ENCODE measurements at places on chromosomes 7 and 10.

DNA sequence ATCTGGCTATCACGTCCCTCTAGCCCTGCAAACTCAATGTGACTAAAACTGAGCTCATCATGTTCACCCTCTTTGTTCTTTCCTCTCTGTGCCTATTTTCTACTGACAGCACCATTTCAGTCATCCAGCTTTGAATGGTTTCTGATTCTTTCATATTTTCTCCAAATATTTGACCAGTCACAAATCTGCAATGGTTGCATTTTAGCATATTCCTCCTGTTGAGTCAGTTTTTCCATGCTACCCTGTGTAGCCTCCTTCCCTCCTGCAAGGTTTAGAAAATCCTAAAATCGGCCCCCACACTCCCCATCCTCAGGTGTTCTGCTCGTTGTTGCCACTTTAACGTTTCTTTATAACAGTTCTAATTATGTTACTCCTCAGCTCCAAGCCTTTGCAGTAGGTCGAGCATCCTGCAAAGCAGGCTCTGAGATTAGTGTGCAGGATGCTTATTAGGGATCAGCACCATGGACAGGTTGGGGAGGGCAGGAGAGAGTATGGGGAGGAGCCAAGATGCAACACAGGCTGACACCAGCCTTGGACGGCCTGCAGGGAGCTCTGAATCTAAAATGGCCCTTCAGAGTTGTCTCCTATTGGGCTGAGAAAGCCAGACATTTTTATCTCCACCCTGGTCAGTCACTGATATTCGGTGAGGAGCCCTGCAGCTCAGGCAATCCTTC, 531.0 kb upstream of the COBL start:
- no peak for DNase-seq

DNA sequence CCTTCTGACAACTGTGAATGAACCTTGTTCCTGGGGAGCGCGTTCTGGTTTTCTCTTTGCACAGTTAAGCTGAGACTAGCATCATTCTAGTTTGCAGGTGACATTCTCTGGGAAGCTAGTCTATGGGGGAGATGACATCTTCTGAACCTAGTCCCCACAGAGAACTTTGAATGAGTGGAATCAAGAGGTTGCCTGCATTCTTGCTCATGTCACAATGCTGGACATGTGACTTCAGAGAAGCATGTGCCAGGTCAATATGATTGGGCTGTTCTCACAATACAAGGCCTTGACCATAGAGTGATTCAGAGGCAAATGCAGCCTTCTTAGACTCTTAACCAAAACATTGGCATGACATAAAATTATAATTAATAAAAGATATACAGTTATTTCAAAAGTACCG, 22.1 kb downstream of the KLLN start:
- no peak for DNase-seq

DNA sequence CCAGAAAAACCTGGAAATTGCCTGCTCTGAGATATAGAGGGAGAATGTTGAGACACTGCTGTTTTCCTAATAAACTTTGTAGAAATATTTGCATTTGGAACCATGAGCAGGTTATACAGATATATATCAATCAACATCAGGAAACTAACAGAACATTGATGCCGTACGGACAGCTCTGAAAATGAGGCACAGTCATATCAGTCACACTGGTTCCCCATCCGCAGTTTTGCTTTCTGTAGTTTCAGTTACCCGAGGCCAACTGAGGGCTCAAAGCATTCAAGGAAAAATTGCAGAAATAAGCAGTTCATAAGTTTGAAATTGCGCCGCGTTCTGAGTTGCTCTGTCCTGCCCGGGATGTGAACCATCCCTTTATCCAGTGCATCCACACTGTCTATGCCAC, 137.9 kb downstream of the KLF6 start:
- DNase-seq: no peak

- no peak for DNase-seq
Observed at GRCh38 chr7:44548893-44549292, 7.8 kb upstream of the NPC1L1 start.

GRCh38 chr10:16505161-16505560, 16.5 kb downstream of the C1QL3 start:
- no peak for DNase-seq

- DNase-seq: no peak
Observed at GRCh38 chr7:22438994-22439393, 61.0 kb downstream of the STEAP1B start.

DNA sequence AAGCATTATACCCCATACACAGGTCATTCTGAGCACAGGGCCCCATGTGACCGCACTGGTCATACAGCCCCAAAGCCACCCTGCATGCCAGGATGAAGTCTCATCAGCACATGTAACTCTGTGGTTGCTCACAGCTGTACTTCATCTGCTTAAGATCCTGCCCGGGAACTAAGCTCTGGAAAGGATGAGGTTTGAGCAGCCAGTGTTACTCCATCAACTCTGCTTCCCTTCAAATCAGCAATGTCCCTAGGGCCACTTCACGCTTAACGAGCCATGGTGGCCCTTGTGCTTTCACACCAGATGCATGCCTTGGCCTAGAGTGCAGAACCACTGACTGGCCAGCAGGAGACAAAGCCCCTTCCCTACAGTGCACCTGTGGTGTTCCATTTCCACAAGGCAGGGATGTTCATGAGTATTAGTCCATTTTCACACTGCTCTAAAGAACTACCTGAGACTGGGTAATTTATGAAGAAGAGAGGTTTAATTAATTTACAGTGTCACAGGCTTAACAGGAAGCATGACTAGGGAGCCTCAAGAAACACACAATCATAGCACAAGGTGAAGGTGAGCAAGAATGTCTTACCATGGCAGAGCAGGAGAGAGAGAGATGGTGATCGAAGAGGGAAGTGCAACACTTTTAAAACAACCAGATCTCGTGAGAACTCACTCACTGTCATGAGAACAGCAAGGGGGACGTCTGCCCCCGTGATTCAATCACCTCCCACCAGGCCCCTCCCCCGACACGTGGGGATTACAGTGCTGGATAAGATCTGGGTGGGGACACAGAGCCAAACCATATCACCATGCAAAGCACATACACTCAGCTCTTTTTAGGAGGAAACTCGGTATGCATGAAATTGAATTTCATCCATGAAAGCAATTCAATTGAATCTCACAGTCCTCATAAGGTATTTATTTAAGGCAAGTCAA, 149.0 kb upstream of the CDCA7L start:
- DNase-seq: peak; percentile 11

GRCh38 chr10:5645375-5645774, 21.0 kb downstream of the ASB13 start:
- no peak for DNase-seq

DNA sequence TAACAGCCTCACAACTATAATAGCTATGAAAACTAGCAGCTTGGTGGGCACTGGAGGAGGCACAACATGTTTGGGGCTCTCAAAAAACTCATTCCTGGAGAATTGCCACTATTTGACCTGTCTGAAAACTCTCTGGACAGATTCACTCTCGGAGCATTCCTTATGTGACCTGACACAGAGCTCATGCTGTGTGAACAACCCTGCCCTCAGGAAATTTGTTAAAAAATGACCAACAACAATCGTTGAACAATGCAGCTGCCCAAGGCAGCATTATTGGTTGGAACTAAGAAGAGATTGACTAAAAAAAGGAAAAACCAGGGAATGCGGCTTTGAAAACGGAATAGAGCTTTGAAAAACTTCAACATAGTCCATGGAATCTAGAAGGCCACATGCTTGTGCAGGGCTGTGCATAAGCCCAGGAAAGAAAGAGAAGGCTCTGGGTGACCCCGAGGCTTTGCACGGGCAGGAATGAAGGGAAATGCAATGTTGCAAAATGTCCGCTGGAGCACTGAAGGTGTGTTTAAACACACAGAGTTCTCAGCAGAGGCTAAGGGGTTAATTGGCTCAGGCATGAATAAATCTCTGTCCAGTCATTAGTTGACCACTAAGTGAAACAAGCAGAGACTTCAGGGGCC, 52.8 kb downstream of the NAMPT start:
- DNase-seq: no peak

- DNase-seq: no peak
Observed at GRCh38 chr7:120588416-120588815, 269.5 kb downstream of the TSPAN12 start.

DNA sequence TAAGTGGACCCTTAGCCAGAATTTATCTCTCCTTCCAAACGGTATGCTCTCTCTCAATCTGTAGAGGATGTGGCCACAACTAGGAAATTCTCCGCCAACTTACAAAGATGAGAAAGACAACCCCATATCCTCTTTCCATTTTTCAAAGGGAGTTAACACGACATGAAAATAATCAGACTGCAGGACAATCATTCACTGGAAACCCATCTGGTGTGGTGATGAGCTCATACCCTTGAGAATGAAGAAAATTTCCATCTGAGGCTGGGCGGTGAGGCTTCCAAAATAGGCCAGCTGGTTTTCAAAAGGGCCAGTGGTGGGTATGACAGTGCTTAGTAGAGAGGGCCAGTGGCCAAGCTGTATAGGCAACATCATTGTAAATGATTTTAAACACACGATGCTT, 369.6 kb downstream of the FRMD4A start:
- DNase-seq: no peak

GRCh38 chr7:66119245-66119850, 4.7 kb downstream of the CRCP start:
- no peak for DNase-seq

GRCh38 chr10:62018131-62018911, 116.8 kb downstream of the ARID5B start:
- no peak for DNase-seq

GRCh38 chr7:140696024-140696679, 356 bp upstream of the NDUFB2 start:
- DNase-seq: peak; percentile 95

DNA sequence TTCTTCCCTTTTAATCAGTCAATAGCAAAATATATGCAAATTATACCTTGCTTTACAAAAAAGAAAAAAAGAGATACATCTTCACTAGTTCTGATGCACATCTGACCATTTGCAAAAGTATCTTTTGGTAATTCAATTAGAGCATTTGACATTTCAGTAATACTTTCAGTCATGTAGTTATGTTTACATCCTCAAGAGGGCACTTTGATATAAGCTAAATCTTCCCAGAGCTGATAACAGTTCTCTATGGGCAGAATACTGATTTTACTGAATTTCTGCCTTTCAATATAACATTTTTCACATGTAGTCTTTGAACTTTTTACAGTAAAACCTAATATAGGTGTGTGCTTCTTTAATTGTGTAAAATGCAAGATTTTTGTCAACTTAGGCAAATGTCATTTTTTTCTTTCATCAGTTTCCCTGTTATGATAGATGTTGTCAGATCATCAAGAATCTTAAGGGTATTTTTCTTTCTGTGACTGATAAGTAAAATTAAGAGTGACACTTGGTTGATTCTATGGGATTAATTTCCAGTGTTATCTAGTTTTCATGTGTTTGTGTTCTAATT, 703.5 kb upstream of the SEMA3D start:
- DNase-seq: peak; percentile 4

GRCh38 chr10:4024027-4024426, 239.0 kb upstream of the KLF6 start:
- no peak for DNase-seq

- DNase-seq: no peak
Observed at GRCh38 chr7:107233981-107234380, 65.2 kb downstream of the HBP1 start.

DNA sequence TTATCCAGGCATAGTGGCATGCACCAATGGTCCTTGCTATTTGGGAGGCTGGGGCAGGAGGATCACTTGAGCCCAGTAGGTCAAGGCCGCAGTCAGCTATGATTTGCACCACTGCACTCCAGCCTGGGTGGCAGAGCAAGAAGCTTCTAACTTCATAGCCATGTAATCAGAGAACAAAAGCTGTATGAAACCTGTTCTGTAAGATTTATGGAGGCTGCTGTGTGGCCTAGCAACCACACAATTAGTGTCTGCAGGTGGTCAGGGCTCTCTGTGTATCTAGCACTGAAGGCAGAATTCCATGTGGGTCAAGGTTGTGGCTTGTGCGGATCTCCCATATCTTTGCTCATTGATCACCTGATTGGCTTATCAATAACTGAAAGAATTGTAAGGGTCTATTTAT, 221.5 kb upstream of the FOXK1 start:
- DNase-seq: no peak

DNA sequence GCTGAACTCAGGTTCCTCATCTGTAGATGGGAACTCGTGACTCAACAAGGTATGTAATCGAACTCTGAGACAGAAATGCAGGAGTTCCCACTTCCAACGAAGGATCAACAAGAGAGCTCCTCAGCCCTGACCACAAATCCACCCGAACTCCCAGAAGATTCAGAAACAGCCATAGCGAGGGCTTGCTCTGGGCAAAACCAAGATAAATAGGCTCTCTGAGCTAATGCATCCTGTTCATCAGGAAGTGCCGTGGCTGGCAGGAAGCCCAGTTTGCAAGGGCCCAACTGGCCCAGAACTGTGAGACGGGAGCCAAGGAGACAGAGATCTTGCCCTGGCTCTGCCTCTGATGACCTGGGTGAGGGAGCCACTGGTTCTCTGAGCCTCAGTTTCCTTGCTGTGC, 141.7 kb upstream of the PFKP start:
- no peak for DNase-seq

DNA sequence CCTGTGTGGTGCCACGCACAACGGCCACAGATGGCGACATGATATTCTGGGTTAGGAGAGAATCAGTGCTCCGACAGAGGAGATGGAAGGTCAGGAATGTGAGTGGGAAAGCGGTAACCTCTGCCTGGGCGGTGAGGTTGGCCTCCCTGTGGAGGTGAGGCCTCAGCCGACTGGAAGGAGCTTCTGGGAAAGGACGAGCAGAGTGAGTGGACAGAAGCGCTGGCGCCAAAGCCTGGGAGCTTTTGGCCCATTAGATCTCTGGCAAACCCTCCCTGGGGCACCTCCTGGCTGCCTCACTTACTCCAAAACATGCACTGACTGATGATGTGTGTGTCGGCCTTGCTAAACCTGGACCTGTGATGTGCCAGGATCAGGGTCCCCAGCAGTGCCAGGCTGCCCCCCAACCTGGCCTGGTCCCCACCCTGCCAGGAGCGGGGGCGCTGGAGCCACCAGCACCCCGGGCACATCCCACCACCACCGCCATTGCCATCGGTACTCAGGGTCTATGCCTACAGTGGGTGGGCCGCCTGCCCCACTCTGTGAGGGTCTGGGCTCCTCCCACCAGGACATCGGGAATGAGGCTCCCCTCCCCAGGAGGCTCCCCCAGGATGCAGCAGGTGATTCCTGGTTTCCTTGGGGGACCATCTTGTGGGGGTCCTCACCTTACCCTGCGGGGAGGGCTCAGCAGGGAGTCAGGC, 51.0 kb downstream of the RASGEF1A start:
- DNase-seq: no peak

- DNase-seq: no peak
Observed at GRCh38 chr10:109676703-109677102, 246.6 kb downstream of the XPNPEP1 start.

GRCh38 chr7:128030654-128031611, at the start of gene LRRC4:
TSS of gene LRRC4 (minus strand) at chr7:128031437. CDS start at chr7:128030640, 797 bp downstream.
- DNase-seq: peak; percentile 77

DNA sequence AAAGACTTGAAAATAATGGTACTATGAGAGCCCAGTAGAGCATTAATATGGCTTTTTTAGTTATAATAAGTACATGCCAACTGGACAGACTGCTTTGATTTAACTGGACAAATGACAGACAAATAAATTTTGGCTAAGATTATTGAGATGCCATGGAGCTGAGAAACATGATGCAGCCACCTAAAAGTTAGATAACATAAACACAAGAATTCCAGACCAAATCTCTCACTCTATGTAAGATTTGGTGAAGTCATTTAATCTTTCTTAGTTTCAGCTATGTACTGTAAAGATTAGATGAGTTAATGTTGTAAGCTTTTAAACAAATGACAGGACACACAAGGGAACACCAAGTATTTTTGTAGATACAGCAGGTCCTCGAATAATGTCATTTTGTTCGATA, 118.2 kb downstream of the CACNA2D1 start:
- no peak for DNase-seq

- DNase-seq: no peak
Observed at GRCh38 chr10:96890172-96890513, 58.0 kb downstream of the LCOR start.

All from erythroblast (primary cell).